ENCODE measurements at places on chromosomes 2 and 18. TPM values are rescaled to one million over a fixed set of nuclear protein-coding genes. Genes with fewer than 3 reads are reported as not detected.

PLEK gene
- total RNA-seq = 7.8 TPM

MROH2A gene
- total RNA-seq = not detected

DNA sequence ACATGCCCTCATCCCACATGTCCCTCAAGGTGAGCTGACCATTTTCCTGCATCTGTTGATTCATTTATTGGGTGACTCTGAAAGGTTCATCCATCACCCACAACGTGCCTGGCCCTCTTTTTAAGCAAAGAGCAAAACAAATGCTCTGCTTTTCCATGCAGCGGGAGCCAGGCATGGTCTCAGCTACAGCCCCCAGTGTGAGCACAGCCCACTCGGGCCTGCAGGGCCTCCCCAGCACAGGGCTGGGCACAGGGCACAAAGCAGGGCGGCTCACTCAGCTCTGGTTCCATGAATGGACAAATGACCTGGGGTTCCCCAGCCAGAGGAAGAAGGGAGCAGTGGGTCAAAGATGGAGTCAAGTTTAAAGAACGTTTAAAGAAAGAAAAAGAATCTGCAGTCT, 24.1 kb upstream of the OTOS start:
- DNase-seq = no peak

GRCh38 chr18:42114310-42114943, 159.4 kb downstream of the PIK3C3 start:
- peak; percentile 31 for DNase-seq

- DNase-seq = no peak
Measured at GRCh38 chr2:14641116-14641515, 8.6 kb downstream of the LRATD1 start.

DNA sequence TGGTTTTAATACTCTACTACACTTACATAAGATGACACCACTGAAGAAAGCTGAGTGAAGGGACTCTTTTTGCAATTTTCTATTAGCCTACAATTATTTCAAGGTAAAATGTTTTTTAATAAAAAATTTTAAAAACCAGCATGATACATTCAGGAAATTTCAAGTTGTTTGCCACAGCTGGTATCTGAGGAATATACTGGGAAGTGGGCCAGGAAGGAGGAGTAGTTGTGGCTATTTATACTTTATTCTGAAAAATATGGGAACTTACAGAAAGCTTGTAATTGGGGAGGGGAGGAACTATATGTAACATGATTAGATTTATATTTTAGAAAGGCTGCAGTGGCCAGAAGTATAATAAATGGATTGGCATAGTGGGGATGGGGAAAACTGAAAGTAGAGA, 40.8 kb downstream of the WDR35 start:
- DNase-seq = no peak

DNA sequence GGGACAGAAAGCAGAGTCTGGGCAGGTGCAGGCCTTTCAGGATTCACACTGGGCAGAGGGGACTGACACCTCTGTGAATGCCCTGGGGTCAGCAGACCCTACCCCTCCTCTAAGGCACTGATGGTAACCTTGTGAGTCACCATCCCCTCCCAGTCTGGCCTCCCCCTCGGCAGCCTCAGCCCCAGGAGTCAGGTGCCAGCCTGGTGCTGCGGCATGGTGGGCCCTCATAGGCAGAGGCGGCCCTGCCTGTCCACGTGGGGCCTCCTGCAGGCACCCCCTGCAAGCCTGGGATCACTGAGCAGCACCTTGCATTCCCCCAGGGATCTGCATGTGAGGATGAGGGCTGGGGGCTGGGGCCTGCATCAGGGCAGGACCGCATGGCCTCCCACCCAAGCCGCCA, 4.8 kb upstream of the GPR17 start:
- DNase-seq = no peak

DNA sequence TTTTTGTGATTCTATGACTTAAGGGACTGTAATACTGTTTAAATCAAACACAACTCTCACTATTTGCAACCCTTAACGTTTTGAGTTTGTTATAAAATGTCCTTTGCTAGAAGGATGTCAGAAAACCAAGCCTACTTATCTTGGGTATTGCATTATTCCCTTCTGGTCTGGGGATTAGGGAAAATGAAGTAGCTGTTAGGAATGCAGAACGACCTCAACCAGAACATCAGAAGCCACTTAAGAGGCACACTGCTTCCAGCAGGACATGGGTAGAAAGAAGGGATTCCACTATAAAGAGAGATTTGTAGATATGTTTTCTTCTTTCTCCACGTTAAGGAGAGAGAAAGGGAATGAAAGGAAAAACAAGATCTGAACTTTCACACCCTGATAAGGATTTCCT, 101.2 kb downstream of the SETBP1 start:
- no peak for DNase-seq

DNA sequence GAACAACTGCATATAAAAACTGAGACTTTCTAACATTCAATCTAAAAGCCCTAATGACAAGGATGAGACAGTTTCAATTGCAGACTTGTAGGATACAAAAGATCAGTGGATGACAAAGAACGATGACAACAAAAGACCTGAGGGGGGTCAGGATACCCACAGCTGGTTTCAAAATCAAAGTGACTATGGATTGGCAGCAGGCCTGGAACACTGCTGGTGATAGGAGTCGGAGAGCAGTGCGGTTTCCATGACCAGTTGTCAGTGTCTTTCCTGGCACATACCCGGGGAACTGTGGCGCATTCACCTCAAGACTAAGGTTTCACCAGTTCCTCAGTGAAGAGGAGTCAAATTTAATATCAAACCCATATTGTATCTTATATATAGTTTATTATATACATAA, 42.0 kb downstream of the EHD3 start:
- DNase-seq = no peak
